ENCODE measurements at places on chromosomes 1 and 21.
A peak's percentile ranks its signal among the peaks of the same experiment; 100 is the strongest.

GRCh38 chr1:161131523-161132409, 701 bp downstream of the DEDD start:
- DNase-seq, result no peak

DNA sequence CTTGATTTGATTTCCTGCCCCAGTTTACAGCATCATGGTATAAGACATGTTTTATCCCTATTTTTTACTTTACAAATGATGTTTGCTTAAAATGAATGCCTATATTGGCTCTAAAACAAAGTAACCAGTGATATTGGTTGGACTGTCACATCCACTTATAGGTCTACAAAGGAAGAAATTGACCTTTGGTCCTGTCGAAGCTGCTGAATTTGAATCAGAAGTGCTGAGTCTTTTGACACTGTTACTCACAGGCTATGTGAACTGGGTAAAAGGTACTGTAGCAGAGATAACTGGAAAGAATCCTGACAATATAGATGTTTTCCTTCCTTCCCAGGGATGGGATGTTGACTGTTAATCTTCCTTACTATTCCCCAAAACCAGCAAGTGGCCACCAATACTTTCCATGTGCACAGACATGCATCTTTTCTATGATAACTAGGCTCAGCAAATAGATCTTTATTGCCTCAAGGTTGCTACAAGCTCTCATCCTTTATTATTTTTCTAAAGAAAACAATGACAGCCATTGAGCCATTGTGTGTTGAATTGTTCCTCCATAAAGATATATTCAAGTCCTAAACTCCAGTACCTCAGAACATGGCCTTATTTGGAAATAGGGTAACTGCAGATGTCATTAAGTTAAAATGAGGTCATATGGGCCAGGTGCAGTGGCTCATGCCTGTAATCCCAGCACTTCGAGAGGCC, 175.9 kb upstream of the NR5A2 start:
- DNase-seq, result no peak

GRCh38 chr1:111736548-111737215, 2.5 kb downstream of the INKA2 start:
- DNase-seq, result no peak

- no peak for DNase-seq
Observed at GRCh38 chr1:224458296-224458695, 23.7 kb upstream of the WDR26 start.

- no peak for DNase-seq
Observed at GRCh38 chr1:40620150-40620549, 45.3 kb downstream of the RIMS3 start.

GRCh38 chr1:154157520-154158306, 2.8 kb upstream of the NUP210L start:
- peak; percentile 55 for DNase-seq
